ENCODE measurements at places on chromosomes 11 and 22.
A peak's percentile ranks its signal among the peaks of the same experiment; 100 is the strongest.

- no peak for DNase-seq
Measured at GRCh38 chr11:35239471-35240075, 100.6 kb downstream of the CD44 start.

GRCh38 chr11:43905813-43906241, 25.2 kb downstream of the ALKBH3 start:
- DNase-seq = no peak

DNA sequence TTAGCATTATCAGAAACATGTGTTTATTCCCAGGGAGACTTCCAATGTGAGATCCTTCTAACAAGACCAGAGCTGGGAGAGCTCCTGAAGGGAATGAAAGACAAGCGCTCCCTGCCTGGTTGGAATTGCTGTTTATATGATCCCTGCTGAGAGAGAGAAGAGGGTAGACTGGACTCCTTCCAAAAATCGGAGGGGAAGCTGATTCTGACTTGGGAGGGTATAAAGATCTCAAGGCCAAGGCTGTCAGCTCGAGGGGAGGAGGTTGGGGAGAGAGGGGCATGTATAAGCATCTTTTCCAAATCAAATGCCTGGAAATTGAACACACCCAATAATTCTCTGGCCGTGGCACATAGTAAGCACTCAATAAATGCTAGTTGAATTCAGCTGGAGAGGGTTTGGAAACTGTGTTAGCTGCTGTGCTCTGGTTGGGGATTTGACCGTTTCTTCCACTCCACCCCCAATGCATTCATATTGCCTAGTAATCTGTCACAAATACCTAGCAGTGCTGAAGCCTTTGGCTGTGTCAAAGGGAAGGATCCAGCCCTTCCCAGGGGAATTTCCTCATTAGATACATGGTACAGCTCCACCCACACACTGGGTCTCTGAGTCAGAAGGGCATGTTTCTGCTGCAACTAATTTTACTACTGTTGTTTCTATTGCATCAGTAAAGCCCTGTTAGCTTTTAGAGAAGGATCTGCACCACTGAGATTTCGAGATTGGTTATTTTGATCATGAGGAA, 61.5 kb downstream of the CACNG2 start:
- DNase-seq = no peak

GRCh38 chr22:35978889-35979288, 49.7 kb downstream of the RBFOX2 start:
- DNase-seq = no peak

- no peak for DNase-seq
Measured at GRCh38 chr11:75565916-75566762, 4.1 kb downstream of the SERPINH1 start.

GRCh38 chr11:68968306-68969250, 12.2 kb downstream of the MRGPRD start:
- DNase-seq = no peak

DNA sequence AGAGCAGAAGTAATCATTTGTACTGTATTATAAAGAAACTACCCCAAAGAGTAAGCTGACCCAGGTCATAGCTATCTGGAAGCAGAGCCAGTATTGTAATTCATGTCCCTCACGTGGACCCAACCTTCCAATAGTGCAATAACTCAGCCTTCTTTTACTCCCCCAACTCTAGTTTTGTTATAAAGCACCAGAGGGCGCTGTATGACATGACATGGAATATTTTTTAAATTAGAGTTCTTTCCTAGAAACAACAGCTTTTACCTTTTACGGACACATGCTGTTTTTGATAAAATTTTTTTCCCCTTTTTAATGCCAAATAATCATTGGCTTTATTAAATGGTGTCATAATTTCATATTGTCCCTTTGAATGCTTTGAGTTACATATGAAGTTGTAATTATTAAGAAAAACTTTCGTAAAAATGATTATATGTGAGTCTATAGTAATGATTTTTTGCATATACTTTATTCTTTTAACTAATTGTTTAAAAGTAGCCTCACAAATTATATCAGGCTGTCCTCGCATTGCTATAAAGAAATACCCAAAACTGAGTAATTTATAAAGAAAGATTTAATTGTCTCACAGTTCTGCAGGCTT, 76.9 kb downstream of the DKK3 start:
- no peak for DNase-seq

GRCh38 chr11:17496406-17496805, 19.8 kb upstream of the ABCC8 start:
- no peak for DNase-seq

GRCh38 chr22:44920183-44920582, 89.6 kb downstream of the PHF21B start:
- peak; percentile 5 for DNase-seq

DNA sequence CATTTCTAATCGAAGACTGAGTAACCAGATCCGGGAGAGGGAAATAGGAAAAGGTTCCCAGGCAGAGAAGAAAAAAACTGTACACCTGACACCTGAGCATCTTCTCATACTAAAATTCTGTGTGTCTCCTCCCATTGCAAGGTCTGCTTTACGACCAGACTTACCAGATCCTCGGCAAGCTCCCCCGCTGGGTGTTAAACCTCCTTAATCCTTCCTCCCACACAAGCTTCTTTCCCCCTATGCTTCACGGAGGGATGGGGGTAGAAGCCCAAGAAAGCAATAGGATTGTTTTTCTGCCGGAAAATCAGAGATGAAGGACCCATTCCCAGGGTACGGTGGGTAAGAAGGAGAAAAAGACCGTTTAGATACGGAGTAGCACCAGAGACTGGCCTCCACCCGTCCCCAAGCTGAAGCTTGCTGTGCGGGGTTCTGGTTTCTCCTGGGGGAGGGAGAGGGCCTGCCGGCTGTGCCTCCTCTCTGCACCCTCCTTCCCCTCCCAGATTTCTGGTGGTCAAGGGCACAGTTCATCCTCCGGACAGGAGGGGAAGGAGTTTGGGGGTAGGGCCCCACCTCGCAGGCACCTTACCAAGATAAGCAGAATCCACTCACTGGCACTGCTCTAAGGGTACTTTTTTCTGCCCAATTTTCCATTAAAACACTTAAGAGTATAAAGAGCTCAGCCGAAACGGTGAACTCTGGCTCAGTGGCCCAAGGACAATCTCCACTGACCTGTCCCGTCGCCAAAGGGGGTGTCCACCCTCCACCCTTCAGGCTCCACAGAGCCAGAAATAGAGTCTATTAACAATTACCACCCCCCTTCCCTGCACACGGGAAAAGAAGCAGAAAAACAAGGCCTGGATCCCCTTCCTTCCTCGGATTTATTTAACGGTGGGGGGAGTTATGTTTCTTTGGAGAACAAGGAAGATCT, 1.2 kb downstream of the TOB2 start:
- DNase-seq = peak; percentile 44
